ENCODE measurements at places on chromosomes 3 and 15.

- no peak for DNase-seq
These were observed 18.5 kb downstream of the SNUPN start for GRCh38 chr15:75606711-75607699.

DNA sequence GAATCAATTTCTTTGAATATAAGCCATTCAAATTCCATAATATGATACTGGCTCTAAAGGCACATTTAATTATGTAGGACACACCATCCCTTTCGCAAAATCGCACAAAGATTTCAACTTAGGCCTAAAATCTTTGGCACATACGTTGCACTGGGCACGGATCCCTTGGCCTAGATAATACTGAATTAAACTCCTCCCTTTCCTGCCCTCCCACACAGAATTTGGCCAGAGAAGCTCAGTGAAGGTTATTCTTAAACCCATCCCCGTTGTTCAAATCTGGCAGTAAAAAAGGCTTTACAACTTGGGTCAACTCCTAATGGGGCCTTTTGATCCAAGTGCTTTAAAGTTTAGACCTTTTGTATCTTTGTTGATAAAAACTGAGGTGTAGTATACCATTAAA, 247.2 kb downstream of the PTPRG start:
- no peak for DNase-seq

DNA sequence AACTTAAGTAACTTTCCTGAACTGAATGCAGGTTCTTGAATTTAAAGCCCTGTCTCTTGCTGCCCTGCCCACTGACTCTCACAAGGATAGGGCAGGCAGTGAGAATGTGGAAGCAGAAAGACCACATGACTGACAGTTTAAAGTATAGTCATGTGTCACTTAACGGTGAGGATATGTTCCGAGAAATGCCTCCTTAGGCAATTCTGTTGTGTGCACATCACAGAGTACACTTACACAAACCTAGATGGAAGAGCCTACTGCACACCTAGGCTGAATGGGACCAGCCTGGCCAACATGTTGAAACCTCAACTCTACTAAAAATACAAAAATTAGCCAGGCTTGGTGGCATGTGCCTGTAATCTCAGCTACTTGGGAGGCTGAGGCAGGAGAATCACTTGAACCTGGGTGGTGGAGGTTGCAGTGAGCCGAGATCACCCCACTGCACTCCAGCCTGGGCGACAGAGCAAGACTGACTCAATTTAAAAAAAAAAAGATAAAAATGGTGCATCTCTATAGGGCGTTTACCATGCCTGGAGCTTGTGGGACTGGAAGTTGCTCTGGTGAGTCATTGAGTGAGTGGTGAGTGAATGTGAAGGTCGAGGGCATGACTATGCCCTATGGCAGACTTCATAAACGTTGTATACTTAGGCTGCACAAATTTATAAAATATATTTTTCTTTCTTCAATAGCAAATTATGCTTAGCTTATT, 18.9 kb upstream of the COPG1 start:
- no peak for DNase-seq

- no peak for DNase-seq
These were observed 46.7 kb downstream of the CD200R1L start for GRCh38 chr3:112799946-112800345.

DNA sequence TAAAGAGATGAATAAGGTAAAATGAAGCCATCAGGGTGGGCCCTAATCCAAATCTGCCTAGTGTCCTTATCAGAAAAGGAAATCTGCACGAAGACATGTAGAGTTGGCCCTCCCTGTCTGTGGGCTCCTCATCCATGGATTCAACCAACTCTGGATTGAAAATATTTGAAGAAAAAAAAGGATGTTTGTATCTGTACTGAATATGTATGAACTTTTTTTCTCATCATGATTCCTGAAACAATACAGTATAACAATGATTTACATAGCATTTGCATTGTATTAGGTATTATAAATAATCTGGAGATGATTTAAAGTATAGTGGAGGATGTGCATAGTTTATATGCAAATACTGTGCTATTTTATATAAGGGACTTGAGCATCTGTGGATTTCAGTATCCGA, 59.0 kb upstream of the SMAD6 start:
- DNase-seq, result no peak

DNA sequence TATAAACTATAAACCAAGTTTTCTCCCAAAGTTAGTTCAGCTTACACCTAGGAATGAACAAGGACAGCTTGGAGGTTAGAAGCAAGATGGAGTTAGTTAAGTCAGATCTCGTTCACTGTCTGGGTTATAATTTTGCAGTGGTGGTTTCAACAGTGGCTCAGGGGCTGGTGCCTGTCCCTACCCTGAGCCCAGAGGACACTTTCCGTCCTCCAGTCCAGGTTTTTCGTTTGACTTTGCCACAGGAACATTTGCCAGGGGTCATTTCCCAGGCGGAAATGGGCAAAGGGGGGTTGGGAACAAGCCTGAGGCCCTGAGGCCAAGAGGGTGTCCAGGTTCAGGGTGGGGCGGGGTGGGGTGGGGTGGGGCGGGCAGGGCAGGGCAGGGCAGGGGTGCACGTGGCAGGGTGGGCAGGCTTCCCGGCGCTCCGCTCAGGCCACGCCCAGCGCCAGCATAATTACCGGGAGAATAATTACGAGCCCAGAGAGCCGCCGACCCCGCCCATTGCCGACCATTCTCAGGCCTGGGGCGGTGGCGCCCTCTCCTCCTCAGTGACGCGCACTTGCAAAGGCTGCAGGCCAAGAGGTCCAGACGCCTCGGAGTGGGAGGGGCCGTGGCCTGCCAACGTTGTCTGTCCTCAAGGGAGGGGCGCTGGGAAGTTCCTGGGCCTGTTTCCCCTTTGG, 70.4 kb downstream of the KLF13 start:
- peak; percentile 32 for DNase-seq

DNA sequence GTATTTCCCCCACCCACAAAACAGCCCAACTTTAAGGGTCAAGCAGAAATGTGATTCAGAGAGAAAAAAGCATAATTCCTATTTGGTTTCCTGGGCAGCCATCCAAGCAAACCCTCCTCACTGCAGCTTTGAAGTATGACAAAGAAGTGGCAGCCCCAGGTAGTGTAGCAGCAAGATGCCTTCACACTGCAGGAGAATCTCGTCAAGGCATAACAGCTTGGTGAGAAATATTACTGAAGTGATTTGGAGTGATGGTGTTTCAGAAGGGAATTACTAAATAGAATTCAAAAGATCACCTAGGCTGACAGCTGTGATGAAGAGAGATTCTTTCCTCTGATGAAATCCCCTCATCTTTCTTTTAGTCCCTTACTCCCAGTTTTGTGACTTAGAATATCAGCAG, 173.9 kb downstream of the PYDC2 start:
- no peak for DNase-seq

- DNase-seq, result peak; percentile 42
These were observed 42.1 kb downstream of the MINAR1 start for GRCh38 chr15:79474252-79474651.

- DNase-seq, result no peak
These were observed 16.1 kb upstream of the TATDN2 start for GRCh38 chr3:10232137-10232536.

- no peak for DNase-seq
These were observed 25.3 kb downstream of the BFSP2 start for GRCh38 chr3:133424937-133425869.

DNA sequence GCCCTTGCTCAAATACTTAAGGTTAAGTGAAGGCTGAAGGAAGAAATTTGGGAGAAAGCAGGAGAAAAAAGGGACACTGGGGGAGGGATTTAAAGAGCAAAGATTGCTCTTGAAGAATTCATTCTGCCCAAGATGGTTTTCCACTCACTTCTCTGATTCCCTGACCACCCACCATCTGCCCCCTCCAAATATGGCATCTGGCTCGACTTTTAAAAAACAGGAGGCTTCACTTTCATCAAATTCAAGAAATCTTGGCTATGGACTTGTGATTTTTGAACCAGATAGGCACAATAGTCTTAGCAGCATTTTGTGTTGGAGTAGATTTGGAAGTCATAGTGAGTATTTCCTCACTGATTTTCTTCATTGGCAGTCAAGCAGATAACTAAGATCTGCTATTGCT, 574.4 kb upstream of the SUCLG2 start:
- DNase-seq, result no peak

GRCh38 chr3:122146466-122146865, 37.0 kb upstream of the CASR start:
- no peak for DNase-seq

- DNase-seq, result no peak
These were observed 63.7 kb downstream of the SLC12A8 start for GRCh38 chr3:125148836-125149235.

DNA sequence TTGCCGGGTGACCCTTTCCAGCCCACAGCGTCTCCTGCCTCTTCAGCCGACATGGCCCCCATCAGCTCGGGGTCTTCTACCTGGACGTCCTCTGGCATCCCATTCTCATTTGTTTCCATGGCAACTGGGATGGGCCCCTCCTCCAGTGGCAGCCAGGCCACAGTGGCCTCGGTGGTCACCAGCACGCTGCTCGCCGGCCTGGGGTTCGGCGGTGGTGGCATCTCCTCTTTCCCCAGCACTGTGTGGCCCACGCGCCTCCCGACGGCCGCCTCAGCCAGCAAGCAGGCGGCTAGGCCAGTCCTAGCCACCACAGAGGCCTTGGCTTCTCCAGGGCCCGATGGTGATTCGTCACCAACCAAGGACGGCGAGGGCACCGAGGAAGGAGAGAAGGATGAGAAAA, 170.2 kb downstream of the FEZF2 start:
- DNase-seq, result no peak

DNA sequence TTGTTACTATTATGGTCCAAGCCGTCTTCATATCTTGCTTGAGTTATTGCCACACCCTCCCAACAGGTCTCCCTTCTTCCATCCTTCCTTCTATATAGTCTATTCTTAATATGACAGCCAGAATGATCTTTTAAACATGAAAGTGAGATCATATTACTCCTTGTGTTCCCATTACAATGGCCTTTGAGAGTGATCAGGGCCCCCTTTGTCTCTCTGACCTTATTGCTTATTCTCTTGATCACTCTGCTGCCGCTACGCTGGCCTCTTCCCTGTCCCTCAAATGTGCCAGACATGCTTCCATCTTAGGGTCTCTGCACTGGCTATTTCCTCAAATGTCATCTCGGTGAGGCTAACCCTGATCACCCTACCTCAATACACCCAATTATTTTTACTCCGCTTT, 38.1 kb downstream of the UBE2E2 start:
- DNase-seq, result no peak

DNA sequence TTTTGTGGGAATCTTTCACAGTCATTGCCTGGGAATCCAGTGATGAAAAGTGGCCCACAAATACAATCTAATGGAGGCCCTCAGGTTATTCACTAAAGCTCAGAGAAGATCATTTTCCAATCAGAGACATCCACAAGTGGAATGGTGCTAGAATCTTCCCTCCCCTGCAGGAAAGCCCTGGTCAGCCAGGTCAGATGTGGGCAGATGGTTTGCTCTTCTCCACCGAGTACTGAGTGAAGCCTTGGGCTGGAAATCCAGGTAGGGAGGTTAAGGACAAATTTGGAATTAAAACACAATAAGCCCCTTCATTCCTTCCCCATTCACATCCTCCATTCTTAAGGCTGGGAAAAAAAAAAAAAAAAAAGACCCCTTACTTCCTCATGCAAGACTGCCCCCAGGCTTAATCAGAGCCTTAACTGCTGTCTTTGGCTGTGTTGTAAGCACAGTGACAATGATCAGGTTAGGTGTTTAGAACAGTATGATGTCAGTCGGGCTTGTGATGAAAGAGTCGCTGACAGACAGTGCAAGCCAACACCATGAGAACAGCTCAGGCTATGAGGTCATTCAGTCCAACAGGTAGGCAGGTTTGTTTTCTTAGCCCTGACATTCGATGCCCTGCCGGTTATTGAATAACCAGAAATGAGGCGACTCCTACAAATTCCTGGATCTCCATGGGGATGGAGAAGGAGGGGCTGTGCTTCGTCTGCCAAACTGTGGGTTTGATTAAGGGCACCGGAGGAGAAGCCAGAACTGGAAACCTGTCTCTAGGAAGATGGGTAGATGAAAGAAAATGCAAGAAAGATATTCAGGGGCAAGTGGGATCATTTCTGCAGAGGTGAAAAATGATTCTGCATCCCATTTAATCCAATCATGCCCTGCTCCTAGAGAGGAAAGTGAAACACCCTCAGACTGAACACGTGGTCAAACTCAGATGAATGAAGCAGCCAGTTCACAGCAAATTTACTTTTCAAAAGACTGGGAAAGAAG, 23.5 kb upstream of the HES1 start:
- DNase-seq, result no peak

DNA sequence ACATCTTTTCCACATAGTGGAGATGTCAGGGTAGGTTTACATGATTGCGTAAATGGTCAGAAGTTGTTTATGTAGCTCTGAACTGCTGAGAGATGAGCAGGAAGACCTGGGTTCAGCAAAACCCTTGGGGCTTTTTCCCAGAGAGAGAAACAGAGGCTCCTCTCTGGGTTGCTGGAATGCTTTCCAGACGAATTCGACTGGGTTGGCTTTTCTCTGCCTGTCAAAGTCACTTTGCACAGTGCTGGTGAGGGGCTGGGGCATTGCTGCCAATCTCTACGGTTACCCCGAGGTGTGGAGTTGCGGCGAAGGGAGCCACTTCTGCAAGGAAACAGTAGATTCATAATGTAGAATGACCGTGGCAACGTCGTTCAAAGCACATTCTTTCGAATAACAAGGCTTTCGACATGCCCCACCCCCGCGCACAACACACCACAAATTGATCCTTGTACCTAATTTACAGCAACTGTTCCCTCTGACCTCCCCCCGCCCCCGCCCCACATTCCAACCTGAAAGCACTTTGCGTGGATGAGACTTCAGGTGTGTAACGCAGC, 950 bp upstream of the CNTN4 start:
- DNase-seq, result no peak

- DNase-seq, result no peak
These were observed 727.8 kb downstream of the NLGN1 start for GRCh38 chr3:174125267-174125824.

DNA sequence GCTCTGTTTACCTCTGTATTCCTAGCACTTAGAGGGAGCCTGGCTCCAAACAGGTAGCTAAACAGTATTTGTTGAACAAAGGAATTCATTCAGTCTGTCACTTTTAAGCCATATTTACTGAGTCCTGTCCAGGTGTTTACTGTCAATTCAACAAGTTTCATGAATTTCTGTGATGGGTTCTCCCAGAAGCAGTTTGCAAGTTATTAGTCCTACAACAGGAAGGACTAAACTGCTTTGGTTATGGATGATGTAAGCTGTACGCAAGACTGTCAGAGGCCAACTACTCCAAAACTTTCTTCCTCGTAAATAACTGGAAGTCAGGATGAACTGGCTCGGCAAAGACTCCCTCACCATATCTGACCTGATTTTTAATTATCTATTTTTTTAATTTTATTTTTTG, 25.1 kb downstream of the STIMATE start:
- no peak for DNase-seq
